Upper lobe of left lung (tissue), 6 donors: ENCODE measurements at places on chromosomes 13 and 19. TPM values are rescaled to one million over a fixed set of nuclear protein-coding genes. Genes with fewer than 3 reads are reported as not detected.

LRP3 gene
- total RNA-seq: 29.7 TPM

TTC9B gene
- total RNA-seq: not detected

DNA sequence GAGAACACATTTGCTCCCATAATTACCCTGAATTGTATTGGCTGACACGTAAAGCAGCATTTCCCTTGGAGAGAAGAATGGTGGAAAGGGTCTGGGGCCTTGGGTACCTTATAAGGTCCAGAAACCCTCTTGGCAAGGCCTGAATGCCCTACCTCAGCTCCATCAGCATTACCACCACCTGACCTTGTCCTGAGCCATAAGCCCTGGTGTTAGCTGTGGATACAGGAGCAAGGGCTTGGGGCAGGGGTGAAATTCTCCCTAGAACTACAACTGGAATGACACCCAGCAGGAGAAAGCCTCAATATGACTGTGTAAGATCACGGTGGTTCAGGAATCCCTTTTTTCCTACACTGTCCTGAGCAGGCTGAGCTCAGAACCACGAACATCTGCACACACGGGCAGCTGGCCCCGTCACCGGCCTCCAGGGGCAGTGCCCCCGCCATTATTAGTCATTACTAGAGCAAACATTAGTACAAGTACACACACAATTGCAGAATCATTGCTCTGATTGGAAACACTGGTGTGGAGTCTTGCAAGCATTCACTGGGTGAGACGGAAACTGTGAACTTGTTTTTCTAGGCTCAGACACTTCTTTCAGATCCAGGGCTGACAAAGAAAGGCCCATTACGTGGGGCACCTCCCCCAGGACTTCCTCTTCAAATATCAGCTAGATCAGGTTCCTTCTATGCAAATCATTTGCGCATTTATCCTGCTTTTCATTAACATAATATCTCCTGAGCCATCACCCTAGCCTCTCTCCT lies 26.8 kb upstream of the MTIF3 start:
- DNase-seq: peak; percentile 23

GRCh38 chr19:29106346-29106885 lies 106.5 kb downstream of the UQCRFS1 start:
- no peak for DNase-seq

- no peak for DNase-seq
Observed at GRCh38 chr19:58084596-58085347, 13.3 kb downstream of the ZSCAN18 start.

GRCh38 chr19:49679771-49680413 lies 2.8 kb downstream of the PRMT1 start:
- DNase-seq: no peak

GRCh38 chr13:34137200-34137599 lies 319.3 kb downstream of the RFC3 start:
- no peak for DNase-seq

DNA sequence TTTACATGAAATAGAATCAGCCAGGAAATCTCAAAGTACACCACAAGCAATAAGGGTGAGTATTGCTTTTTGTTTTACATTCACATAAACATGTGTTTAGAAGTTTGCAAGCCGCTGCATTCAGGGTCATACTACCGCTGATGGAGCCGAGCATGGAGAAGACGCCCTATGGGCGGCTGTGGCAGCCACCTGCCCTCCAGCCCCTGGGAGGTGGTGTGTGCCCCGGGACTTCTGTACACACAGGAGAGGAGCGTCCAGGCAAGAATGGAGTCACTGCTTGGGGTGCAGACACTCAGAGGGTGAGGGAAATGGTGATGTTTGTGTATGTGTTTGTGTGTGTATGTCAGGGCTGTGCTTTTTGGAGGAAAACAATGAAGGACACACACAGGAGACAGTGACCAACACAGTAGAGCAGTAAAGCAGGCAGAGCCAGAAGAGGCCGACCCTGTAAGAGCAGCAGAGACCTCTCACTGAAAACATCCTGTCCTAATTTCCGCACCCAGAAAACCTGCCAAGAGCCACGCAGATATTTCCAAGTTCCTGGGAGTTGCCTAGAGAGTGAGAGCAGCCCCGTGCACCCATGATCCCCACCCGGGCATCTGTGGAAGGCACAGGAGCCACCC lies 108.1 kb upstream of the GJB6 start:
- DNase-seq: peak; percentile 56

PDCD5 gene
- 22.2 TPM for total RNA-seq

- no peak for DNase-seq
Observed at GRCh38 chr19:40013991-40014390, 17.1 kb downstream of the ZNF546 start.

DNA sequence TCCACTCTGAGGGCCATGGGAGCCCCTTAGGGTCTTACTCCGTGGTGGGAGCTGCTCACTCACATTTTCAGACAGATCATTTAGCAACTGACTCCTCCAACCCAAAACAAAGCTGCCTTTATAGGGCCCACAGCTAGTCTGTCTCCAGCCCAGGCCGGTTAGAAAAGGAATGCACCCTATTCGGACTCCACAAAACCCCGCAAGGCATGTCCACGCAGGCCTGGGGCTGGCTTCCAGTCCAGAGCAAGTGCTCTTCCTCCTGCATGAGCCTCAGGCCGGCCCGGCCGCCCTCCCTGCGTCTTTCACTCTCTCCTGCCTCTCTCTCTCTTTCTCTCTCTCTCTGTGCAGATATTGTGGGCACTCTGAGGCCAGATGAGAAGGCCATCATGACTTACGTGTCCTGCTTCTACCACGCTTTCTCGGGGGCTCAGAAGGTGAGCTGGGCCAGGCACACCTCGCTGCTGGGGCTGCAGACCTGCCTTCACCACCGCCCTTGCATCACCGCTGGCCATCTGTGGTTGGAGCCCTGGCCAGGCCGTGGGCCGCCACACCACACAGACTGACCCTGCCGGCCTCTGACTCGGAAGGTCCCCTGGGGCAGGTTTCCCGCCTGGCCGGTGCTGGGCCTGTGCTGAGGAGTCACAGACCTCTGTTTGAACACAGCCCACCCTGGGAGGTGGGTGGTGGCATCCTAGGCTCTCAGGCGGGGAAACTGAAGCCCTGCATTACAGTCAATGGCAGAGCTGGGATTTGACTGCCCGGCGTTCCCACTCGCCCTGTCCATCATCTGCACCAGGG lies 33.1 kb downstream of the CAPN12 start:
- no peak for DNase-seq

DNA sequence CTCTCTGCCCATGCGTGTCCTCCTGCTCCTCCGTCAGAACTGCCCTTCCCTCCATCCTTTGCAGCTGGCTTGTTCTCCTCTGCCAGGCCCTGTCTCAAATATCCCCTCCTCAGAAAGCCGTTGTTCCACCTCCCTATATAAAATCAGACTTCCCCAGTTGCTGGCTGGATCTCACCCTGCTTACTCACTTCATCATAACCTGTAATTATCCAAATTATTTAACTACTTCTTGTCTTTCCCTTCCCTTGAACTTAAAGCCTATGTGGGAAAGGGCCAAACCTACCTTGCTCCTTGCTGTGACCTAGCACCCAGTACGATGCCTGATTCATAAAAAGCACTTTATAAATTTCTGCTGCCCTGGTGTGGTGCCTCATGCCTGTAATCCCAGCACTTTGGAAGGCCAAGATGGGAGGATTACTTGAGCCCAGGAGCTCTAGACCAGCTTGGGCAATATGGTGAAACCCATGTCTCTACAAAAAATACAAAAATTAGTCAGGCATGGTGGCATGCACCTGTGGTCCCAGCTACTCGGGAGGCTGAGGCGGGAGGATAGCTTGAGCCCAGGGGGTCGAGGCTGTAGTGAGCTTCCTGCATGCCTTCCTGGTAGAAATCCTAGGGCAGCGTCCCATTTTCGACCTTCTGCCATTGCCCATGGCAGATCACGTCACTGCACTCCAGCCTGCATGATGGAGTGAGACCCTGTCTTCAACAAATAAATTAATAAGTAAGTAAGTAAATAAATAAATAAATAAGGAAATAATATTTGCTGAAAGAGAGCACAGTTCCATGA lies 39.5 kb upstream of the ZNF536 start:
- no peak for DNase-seq

- DNase-seq: no peak
Observed at GRCh38 chr13:32016631-32017030, 14.9 kb upstream of the FRY start.

DNA sequence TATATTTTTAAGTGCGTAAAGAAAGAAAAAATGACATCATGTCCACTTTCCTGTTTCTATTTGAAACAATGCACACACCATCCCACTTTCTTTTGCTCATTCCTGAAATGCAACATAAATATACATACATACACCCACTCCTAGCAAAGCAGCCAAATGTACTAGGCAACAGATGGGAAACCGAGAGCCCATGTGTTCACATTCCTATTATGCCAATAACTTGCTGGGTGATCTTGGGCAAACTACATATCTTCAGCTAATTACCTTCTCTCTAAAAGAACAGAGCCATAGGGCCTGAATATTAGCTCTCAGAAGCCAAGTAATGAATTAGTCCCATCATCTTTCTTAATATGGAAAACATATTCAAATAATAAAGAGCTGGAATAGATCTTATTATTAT lies 610.6 kb upstream of the ATXN8OS start:
- DNase-seq: no peak

GRCh38 chr13:31168736-31169135 lies 7.0 kb upstream of the HSPH1 start:
- DNase-seq: no peak

- no peak for DNase-seq
Observed at GRCh38 chr19:703329-703650, 5.4 kb upstream of the PALM start.

DNA sequence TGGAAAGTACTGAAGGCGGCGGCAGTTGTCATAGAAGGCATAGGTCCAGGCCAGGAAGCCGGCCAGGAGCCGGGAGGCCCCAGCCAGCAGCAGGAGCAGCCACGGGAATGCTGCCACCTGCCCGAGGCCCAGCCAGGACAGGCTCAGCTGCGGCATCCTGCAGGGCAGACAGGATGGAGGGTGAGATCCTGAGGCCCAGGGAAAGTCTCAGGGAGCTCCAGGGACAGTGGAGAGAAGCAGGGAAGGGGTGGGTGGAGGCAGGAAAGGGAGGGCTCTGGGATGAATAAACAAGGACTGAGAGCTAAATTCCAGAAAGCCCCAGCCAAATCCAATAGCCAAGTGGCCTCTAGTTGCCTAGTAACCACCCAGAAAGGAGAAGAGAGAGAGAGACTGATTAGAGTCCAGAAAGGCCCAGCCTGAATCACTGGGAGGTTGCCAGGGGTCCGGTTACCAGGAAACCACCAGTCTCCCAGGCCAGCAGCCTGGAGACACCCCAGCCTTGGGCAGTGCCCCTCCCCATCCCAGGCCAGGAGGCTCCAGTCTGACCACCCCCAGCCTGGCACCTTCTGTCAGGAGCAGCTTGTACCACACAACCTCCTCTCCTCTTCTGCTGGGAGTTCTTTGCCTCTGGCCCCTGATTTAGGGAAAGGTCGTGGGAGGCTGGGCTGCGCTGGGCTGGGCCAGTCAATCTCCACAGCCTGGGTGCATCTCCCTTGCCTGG lies 7.5 kb upstream of the OR10H5 start:
- peak; percentile 83 for DNase-seq

SIGLEC11 gene
- total RNA-seq: 2.0 TPM

GRCh38 chr19:1649706-1650649 lies 2.4 kb downstream of the TCF3 start:
- DNase-seq: no peak

GRCh38 chr13:48317511-48318376 lies 14.2 kb downstream of the RB1 start:
- DNase-seq: no peak

GRCh38 chr13:52851137-52851962 lies 2.9 kb upstream of the PCDH8 start:
- DNase-seq: peak; percentile 29

GRCh38 chr13:34533941-34534340 lies 408.1 kb upstream of the NBEA start:
- DNase-seq: no peak

GRCh38 chr13:63190219-63190618 lies 1774.6 kb upstream of the PCDH20 start:
- DNase-seq: no peak

RGCC gene
- 845 TPM for total RNA-seq

DNA sequence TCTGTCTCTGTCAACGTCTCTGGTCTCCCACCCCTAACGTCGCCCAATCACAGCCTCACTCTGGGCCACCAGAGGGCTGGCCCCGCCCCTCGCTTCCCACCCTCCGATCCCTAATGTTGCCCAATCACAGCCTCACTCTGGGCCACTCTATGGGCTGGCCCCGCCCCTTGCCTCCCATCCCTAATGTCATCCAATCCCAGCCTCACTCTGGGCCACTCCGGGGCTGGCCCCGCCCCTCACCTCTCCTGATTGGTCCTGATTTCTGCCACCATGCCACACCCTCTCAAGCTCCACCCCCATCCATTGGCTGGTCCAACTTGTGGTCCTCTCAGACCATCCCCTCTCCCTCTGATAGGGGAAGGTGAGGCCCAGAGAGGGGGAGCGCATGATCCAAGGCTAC lies 24.9 kb downstream of the CELF5 start:
- DNase-seq: no peak

DNA sequence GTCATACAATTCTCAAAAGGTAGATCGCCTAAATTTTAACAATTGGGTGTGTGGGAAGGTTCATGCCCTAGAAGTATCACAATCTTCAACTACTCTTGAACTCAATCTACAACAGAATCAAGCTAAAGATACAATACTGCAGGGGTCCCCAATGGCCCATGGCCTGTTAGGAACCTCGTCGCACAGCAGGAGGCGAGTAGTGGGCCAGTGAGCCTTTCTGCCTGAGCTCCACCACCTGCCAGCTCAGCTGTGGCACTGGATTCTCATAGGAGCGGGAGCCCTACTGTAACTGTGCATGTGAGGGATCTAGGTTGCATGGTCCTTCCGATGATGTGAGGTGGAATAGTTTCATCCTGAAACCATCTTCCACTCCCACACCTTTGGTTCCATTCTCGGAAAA lies 230.6 kb downstream of the KLF12 start:
- DNase-seq: no peak

KLK10 gene
- 21.7 TPM for total RNA-seq

ALKBH6 gene
- 35.5 TPM for total RNA-seq

- DNase-seq: no peak
Observed at GRCh38 chr19:48624791-48625723, 5.8 kb downstream of the SPHK2 start.

PSG1 gene
- total RNA-seq: not detected

CEACAM19 gene
- total RNA-seq: 13.6 TPM

DNA sequence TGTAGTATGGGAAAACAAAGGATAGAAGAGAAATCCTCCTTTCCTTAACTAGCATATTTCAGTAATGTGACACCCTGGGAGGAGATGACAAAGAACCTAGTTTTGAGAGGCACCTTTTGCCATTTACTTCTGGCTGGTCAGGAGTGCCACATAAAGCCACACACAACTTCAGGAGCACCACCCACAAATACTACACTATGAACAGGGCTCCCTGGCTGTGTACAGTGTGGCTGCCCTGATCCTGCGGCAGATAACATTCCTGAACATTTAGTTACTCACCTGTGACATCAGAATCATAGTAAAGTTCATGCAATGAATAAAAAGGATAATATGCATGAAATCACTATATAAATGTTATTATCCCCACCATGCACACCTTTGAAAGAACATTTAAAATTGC lies 17.4 kb upstream of the IRS2 start:
- DNase-seq: no peak

KLK2 gene
- total RNA-seq: not detected

GRCh38 chr13:69202996-69203395 lies 904.6 kb upstream of the ATXN8OS start:
- no peak for DNase-seq

- DNase-seq: no peak
Observed at GRCh38 chr13:96816874-96817273, 177.4 kb downstream of the OXGR1 start.

ADGRE3 gene
- total RNA-seq: 0.76 TPM

CD37 gene
- total RNA-seq: 124 TPM

SUGT1 gene
- 19.9 TPM for total RNA-seq

KLF5 gene
- 59.0 TPM for total RNA-seq

TMEM38A gene
- total RNA-seq: 5.8 TPM

GRCh38 chr19:1105008-1105872 lies 1.4 kb downstream of the GPX4 start:
- peak; percentile 89 for DNase-seq
